ENCODE measurements at places on chromosomes 6 and 20.

DNA sequence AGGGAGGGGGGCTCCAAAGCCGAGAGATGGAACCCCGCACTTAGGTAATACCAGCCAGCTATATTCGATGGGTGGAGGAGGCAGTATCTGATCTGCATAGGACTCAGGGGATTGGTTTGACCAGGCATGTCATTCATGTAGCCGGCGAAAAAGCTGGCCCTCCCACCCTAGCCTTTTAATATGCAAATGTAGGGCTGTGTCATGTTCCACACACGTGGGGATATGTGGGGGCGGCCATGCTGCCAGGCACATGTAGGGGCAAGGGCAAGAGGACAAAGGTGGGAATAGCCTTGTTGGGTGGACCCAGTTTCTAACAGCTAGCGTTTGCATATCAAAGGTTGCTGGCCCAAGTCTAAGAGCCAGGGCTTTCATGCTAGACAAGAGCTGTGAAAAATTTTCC, 39.1 kb upstream of the DDR1 start:
- DNase-seq = no peak

- no peak for DNase-seq
Measured at GRCh38 chr6:134662077-134662700, 287.7 kb downstream of the ALDH8A1 start.

- DNase-seq = no peak
Measured at GRCh38 chr20:12512755-12513154, 496.0 kb upstream of the SPTLC3 start.

- DNase-seq = no peak
Measured at GRCh38 chr6:57068061-57068460, 21.6 kb downstream of the KIAA1586 start.

GRCh38 chr6:19925533-19925932, 88.4 kb downstream of the ID4 start:
- no peak for DNase-seq

DNA sequence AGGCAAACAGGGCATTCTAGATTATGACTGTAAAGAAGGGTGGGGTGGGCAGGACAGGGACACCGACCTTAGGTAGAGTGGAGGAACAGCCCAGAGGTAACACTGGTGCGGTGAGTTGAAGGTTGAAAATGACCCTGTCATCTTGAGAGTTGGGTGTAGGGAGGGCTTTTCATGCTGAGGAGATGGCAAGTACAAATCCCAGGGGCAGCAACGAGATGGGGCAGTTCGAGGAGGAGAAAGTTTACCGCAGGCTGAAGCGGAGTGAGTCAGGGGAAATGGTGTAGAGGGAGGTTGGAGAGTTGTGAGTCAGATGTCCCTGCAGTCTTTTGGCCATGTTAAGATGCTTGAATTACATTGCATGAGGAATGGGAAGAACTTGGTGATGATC, 101.1 kb downstream of the HIVEP1 start:
- no peak for DNase-seq
